Stomach (tissue), 19 donors: ENCODE measurements at places on chromosomes 7 and 10. TPM values are rescaled to one million over a fixed set of nuclear protein-coding genes. Genes with fewer than 3 reads are reported as not detected.
A peak's percentile ranks its signal among the peaks of the same experiment; 100 is the strongest.

GRCh38 chr10:111037858-111038257 is 39.0 kb upstream of the ADRA2A start:
- no peak overlapping the region for H3K4me3 ChIP-seq
- no peak for DNase-seq
- H3K27ac ChIP-seq: no peak overlapping the region
- H3K27me3 ChIP-seq: no peaks in the 10 kb centered on the region

- no peak overlapping the region for H3K27ac ChIP-seq
- H3K36me3 ChIP-seq: no peaks in the 10 kb centered on the region
- DNase-seq: no peak
- no peak overlapping the region for H3K4me3 ChIP-seq
- peaks cover under 1% of the 10 kb centered on the region for H3K4me1 ChIP-seq
Observed at GRCh38 chr7:148478551-148478950, 112.0 kb upstream of the C7orf33 start.

- H3K27me3 ChIP-seq: no peaks in the 10 kb centered on the region
- no peaks in the 10 kb centered on the region for H3K4me1 ChIP-seq
- H3K27ac ChIP-seq: no peak overlapping the region
- no peak overlapping the region for H3K4me3 ChIP-seq
Observed at GRCh38 chr10:122588381-122588780, 27.8 kb downstream of the DMBT1 start.

- H3K27me3 ChIP-seq: no peaks in the 10 kb centered on the region
- peaks cover 14% of the 10 kb centered on the region for H3K4me1 ChIP-seq
- H3K27ac ChIP-seq: peak overlapping the region; percentile 89
- H3K36me3 ChIP-seq: no peaks in the 10 kb centered on the region
Observed at GRCh38 chr10:33005322-33006301, 47.6 kb upstream of the ITGB1 start.

GRCh38 chr7:136036336-136036735 is 59.2 kb upstream of the MTPN start:
- H3K4me1 ChIP-seq: peaks cover 16% of the 10 kb centered on the region
- no peak overlapping the region for H3K27ac ChIP-seq
- H3K4me3 ChIP-seq: no peak overlapping the region
- no peaks in the 10 kb centered on the region for H3K27me3 ChIP-seq

- no peak for DNase-seq
- H3K27ac ChIP-seq: no peak overlapping the region
- H3K27me3 ChIP-seq: no peaks in the 10 kb centered on the region
- H3K4me3 ChIP-seq: no peak overlapping the region
- H3K36me3 ChIP-seq: no peaks in the 10 kb centered on the region
- no peaks in the 10 kb centered on the region for H3K4me1 ChIP-seq
Observed at GRCh38 chr10:46068117-46068516, 22.0 kb upstream of the MSMB start.

GRCh38 chr7:38105874-38106483 is 72.1 kb upstream of the STARD3NL start:
- H3K27ac ChIP-seq: no peak overlapping the region
- H3K27me3 ChIP-seq: no peaks in the 10 kb centered on the region
- peak; percentile 68 for DNase-seq
- H3K4me3 ChIP-seq: no peak overlapping the region

DNA sequence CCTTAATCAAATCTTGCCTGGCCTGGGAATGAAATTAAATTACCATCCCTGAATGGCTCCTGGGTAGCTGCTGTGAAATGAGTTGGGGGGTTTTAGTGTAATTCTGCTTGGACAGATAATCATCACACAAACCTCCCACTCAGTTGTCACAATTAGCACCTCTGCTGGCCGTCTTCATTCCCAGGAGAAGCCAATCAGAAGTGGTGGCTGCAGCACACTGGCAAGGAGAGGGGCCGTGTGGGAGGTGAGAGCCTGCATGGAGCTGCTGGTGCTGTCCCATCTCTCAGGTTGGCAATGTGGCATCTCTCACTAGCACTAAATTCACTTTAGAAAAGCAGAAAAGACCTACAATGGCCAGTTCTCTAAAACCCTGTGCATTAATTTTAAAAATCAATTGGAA is 92.5 kb downstream of the NT5C2 start:
- H3K4me1 ChIP-seq: peaks cover 35% of the 10 kb centered on the region
- no peaks in the 10 kb centered on the region for H3K27me3 ChIP-seq
- no peak overlapping the region for H3K4me3 ChIP-seq
- peaks cover 24% of the 10 kb centered on the region for H3K36me3 ChIP-seq
- no peak overlapping the region for H3K27ac ChIP-seq
- DNase-seq: no peak

DNA sequence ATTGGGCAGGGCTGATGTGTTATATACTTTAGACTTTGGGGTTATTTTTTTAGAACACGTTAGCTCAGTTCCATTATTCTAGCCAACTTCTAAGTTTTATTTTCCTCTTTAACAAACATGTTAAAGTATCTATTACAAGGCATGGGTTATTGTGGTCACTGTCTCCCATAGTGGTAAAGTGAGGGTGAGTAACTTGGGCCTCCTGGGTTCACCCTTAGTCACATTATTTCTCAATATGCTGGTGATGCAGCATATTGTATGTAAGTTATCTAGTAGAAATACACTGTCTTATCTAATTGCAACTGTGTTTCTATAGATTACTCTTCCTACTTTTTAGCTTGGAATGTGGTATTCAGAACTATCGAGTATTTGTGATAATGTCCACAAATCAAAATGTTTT is 65.9 kb downstream of the BBS9 start:
- H3K4me1 ChIP-seq: peaks cover 9% of the 10 kb centered on the region
- H3K4me3 ChIP-seq: no peak overlapping the region
- H3K27me3 ChIP-seq: no peaks in the 10 kb centered on the region
- H3K36me3 ChIP-seq: no peaks in the 10 kb centered on the region
- no peak overlapping the region for H3K27ac ChIP-seq

- no peak for DNase-seq
- peaks cover 24% of the 10 kb centered on the region for H3K4me1 ChIP-seq
- no peaks in the 10 kb centered on the region for H3K36me3 ChIP-seq
- peak overlapping the region; percentile 58 for H3K4me3 ChIP-seq
Observed at GRCh38 chr7:51314726-51315125, 1.9 kb downstream of the COBL start.

- H3K36me3 ChIP-seq: no peaks in the 10 kb centered on the region
- no peak overlapping the region for H3K4me3 ChIP-seq
- H3K27me3 ChIP-seq: peaks cover 5% of the 10 kb centered on the region
- H3K27ac ChIP-seq: no peak overlapping the region
- no peak for DNase-seq
Observed at GRCh38 chr7:135753616-135754413, 5.2 kb upstream of the FAM180A start.

- H3K36me3 ChIP-seq: peaks cover 23% of the 10 kb centered on the region
- peak overlapping the region; percentile 93 for H3K4me3 ChIP-seq
- DNase-seq: peak; percentile 38
- H3K4me1 ChIP-seq: peaks cover 45% of the 10 kb centered on the region
- H3K27me3 ChIP-seq: no peaks in the 10 kb centered on the region
- H3K27ac ChIP-seq: peak overlapping the region; percentile 98
Observed at GRCh38 chr7:26202019-26202990, 760 bp downstream of the CBX3 start.

DNA sequence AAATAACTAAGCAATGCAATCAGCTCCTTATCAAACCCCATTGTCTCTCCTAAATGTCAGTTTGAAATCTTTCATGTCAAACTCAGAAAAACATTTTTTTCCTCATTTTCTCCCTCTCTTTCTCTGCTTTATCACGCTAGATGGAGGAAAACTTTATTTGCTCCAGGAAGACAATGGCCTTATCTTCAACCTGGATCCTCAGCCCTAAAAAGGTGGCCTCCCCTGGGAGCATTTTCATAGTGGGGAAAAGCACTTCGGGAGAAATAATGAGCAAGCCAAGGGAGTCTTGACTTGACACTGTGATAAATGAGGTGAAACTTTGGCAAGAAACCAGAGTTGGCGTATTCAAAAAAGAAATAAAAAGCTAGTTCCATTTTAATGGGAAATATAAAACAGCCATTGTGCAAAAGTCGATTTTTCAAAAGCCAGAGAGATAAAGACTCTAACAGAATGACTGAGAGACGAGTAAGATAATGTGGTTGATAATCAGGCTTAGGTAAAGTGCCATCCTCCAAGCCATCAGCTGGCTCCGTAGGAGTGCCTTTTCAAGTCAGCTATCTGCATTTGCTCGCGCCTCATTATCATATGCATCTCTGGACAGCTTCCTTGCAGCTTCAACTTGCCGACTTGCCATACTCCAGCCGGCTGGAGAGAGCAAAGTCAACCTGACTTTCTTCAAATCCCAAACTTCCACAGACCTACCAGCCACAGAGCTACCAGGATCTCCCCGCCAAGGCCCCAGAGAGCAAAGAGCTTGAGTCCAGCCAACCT is 19.9 kb downstream of the HABP2 start:
- no peak overlapping the region for H3K4me3 ChIP-seq
- no peak for DNase-seq
- H3K4me1 ChIP-seq: no peaks in the 10 kb centered on the region
- no peak overlapping the region for H3K27ac ChIP-seq

GRCh38 chr10:80351220-80351619 is 5.3 kb downstream of the DYDC1 start:
- H3K27me3 ChIP-seq: no peaks in the 10 kb centered on the region
- H3K27ac ChIP-seq: no peak overlapping the region
- H3K4me3 ChIP-seq: no peak overlapping the region
- H3K36me3 ChIP-seq: no peaks in the 10 kb centered on the region
- H3K4me1 ChIP-seq: peaks cover 3% of the 10 kb centered on the region

Gene NKX2-3
- total RNA-seq: 0.45 TPM

Gene AZGP1
- total RNA-seq: 92.3 TPM

Gene TRIM56
- total RNA-seq: 26.3 TPM

Gene HSPA12A
- 25.5 TPM for total RNA-seq

Gene TMEM120A
- total RNA-seq: 75.3 TPM

Gene CD36
- 51.3 TPM for total RNA-seq
